ENCODE measurements at places on chromosomes 1 and 21. TPM values are rescaled to one million over a fixed set of nuclear protein-coding genes. Genes with fewer than 3 reads are reported as not detected.

DNA sequence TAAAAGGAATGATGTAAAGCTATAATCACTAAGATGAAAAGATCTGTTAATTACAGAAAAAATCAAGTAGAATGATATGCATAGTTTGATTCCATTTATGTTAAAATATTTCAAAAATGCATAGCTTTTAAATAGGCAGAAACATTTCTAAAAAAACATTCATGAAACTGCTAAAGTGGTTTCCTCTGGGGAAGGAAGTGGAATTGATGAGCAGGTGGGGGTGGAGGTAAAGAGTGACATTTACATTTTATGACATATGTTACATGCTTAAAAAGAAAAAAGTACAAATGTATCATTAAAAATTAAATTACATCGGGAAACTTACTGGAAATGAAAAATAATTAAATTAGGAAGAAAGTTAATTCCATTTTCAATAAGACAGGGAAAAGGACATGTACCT is 42.8 kb upstream of the JAK1 start:
- DNase-seq, result no peak

- no peak for DNase-seq
Observed at GRCh38 chr1:200646515-200646914, 23.2 kb downstream of the DDX59 start.

Gene ADGRB2
- 3.9 TPM for total RNA-seq

GRCh38 chr1:28428012-28428411 is 58.5 kb downstream of the PHACTR4 start:
- DNase-seq, result no peak
